ENCODE measurements at places on chromosomes 1 and 21. TPM values are rescaled to one million over a fixed set of nuclear protein-coding genes. Genes with fewer than 3 reads are reported as not detected.

The RHEX gene
- 0.53 TPM for total RNA-seq

The SHISA4 gene
- 62.5 TPM for total RNA-seq

The GPR3 gene
- total RNA-seq: 2.0 TPM

The AUNIP gene
- not detected for total RNA-seq

The NPHS2 gene
- total RNA-seq: not detected

The LCA5L gene
- total RNA-seq: not detected

The CFHR5 gene
- total RNA-seq: not detected

The ACBD3 gene
- total RNA-seq: 31.5 TPM

Data from ascending aorta (tissue), 2 donors.